T follicular helper cell (primary cell): ENCODE measurements at places on chromosomes 1 and 21.

DNA sequence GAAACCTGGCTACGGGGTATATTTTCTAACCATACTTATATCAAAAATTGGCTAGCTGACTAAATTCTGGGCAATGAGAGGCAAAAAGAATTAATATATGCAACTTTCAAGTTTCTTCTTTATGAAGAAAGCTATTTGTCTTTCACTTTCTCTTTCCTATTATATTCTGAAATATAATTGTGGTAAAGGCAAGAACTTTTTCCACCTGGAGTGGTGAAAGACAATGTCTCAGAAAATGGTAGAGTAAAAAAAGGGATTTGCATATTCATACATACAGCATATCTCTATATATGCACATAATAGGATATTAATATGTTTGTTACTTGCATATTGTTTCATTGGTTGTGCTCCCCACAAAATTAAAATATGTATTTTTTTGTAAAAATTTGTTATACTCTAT, 793.8 kb downstream of the PLA2G4A start:
- DNase-seq, result no peak

GRCh38 chr1:43366601-43367025, 1.2 kb downstream of the ELOVL1 start:
- DNase-seq, result no peak

GRCh38 chr1:81032973-81033425, 767.7 kb upstream of the ADGRL2 start:
- DNase-seq, result no peak

DNA sequence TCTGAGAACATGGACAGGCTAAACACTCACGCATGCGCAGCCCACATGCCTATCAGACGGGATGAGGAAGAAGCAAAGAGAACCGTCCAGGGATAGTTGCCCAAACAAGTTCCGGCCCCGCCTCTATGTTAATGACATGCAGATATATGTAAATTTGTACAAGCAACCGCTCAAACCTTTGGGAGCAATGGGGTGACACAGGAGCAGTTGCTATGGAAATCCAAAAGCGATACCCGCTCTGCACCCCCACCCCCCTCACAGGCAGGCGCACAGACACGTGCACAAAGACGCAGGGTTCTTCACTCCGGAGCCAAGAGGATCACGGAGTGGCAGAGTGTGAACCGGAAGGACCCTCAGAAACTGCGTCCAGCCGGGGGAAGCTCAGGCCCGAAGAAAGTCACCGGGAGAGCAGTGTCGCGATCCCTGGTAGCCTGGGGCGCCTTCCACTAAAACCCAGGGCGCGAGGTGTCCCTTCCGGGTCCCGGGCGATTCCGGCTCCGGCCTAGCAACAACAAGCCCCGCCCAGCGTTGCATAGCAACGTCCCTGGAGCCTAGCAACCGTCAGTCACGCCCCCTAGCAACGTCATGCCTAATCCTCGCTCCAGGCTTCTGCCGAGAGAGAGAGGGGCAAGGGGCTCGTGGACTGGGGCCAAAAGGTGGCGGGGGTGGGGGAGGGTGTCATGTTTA, 24.1 kb upstream of the ADGRB2 start:
- DNase-seq, result peak; percentile 81

GRCh38 chr1:240414237-240414636, 197.7 kb downstream of the GREM2 start:
- DNase-seq, result no peak

DNA sequence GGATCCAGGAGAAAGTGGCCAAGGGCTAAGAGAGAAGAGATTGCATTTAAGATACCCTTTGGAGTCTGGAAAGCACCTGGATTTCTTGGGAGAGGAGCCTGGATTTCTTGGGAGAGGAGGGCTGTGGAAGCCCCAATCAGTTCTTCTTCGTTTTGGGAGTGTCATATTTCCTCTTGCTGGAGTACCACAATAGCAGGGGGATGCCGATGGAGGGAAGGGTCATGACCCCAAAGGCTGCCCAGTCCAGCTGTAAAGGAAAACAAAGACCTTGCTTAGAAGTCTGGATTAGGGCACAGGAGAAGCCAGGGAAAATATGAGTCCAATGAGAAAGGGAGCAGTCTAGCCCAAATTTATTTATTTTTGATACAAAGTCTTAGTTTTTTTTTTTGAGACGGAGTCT, 11.3 kb downstream of the SSR2 start:
- DNase-seq, result no peak

DNA sequence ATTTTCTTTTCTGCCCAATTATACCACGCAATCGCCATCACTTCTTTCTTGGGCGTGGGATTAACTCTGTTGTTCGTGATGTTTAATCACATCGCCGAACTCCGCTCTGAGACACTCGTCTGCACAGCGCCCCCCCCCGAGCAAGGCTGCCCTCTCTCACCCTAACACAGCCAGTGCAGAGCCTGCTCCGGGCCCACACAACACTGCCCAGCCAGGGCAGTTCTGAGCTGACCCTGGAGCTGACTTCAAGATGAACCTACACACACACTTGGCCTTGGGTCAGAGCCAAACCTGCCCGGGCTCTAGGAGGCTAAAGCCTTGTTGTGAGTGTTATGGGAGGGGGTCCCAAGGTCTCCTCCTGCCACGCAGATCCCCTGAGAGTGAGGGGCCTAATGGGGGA, 64.6 kb upstream of the LRP8 start:
- DNase-seq, result no peak
